GM06990 (cell line): ENCODE measurements at places on chromosomes 2 and 18.
A peak's percentile ranks its signal among the peaks of the same experiment; 100 is the strongest.

DNA sequence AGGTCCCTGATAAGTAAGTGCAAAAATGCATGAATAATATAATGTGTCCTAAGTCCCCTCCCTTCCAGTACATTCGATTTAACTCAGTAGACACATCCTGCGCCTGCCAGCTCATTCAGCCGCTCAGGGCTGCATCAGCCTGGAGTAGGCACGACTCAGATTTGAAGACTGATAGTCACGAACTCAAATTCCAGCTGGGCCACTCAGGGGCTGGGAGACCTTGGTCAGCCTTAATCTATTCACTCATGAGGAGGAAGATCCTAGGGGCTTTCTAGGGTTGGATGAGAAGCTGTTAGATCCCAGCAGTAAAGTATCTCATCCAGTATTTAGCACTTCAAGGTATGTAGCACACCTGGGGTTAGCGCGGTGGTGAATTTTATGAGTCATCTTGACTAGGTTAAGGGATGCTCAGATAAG, 98.9 kb upstream of the ODC1 start:
- DNase-seq, result no peak

- DNase-seq, result no peak
Observed at GRCh38 chr2:127220768-127221527, 849 bp upstream of the CYP27C1 start.

GRCh38 chr2:230668184-230668938, 44.3 kb upstream of the CAB39 start:
- DNase-seq, result peak; percentile 82

- no peak for DNase-seq
Observed at GRCh38 chr2:82075875-82076274, 1771.3 kb upstream of the LRRTM1 start.

DNA sequence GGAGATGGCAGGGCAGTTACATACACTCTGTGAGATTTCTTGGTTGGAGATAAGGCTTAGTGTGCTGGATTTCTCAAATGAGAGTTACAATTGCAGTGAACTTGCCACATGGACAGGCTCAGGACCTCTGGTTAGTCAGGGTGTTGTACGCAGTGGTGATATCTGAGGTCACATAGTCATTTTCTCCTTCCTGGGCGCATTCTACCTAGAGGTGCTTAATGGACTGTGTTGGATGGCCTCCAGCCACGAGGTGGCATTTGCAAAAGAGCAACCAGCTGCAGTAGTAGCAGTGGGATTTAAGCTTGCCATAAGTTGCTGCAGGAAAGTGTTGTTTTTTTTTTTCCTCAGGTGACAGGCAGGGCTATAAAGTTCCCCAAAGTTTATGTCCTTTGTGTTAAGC, 173.8 kb upstream of the TMEM200C start:
- peak; percentile 7 for DNase-seq

GRCh38 chr2:157732596-157732995, 103.9 kb upstream of the ACVR1C start:
- DNase-seq, result no peak

DNA sequence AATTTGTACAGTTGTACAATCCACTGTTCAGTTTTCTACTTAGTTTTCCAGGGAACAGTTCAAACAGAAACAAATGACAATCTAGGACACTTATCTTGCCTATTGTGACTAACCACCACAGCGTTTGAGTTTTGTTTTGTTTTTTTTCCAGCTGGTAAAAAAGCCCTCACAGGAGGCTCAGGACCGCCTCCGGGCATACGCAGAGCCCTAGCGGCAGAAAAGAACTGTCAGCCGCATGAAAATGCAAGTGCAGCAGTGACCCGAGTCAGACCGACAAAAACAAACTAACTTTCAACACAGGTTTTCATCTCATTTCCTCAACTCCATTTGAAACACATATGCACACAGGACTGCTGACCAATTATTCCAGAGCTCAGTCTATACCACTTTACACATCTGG, 68.6 kb downstream of the STEAP3 start:
- no peak for DNase-seq

- DNase-seq, result no peak
Observed at GRCh38 chr2:198307093-198307492, 502.7 kb downstream of the PLCL1 start.

DNA sequence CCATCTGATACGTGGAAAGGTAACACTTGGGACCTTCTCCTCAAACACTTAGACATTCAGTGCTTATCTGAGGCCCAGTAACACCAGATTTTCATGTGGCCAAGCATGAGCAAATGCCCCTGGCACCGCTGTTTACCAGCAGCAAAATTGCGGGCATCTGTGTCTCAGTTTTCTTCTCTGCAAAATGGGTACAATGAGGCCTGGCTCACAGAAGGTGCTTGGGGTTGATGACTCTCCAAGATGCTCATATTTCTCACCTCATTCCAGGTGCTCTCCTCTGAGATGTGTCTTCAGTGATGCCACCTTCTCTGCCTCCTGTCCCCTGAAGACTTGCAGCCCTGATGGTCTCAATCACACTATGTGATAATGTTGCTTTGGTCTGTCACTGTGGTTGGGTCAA, 321.7 kb downstream of the TSN start:
- DNase-seq, result no peak

GRCh38 chr2:86783615-86784339, 6.9 kb downstream of the CD8A start:
- DNase-seq, result peak; percentile 40

DNA sequence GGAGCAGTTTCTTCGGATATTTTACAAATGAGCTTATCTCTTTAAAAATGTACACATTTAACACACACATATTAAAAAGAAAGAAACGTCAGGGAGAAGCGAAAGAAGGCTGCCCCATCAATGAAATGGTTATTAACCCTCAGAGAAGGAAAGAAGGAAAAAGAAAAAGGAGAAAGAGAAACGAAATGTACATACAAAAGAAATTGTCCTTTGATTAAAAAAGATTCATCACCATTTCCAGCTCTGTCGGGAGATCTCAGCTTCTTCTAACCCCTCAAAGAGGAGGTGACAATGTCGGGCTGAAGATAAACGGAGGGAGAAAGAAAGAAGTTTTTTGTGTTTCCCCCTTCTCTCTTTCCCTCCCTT, 1.5 kb downstream of the IKZF2 start:
- DNase-seq, result no peak

GRCh38 chr2:57204364-57204763, 842.2 kb upstream of the VRK2 start:
- DNase-seq, result no peak

- DNase-seq, result no peak
Observed at GRCh38 chr2:140905083-140905781, 1225.6 kb downstream of the LRP1B start.

DNA sequence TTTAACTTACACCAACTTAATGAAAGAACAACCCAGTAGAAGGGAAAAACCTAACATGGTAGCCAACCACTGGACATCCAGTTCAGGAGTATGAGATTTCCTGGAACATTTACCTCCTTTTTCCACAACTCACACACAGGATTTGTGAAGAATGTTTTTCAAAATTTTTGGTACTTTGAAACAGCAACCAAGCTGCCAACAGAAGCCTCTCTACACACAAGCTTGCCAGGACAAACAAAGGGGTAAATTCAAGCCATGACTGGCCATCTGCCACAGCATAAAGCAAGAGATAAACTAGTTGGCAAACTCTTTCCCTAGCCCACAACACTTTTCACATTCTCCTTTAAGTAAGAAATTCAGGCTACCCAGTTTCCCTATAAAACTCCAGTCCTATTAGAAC, 21.4 kb downstream of the MGAT4A start:
- no peak for DNase-seq

DNA sequence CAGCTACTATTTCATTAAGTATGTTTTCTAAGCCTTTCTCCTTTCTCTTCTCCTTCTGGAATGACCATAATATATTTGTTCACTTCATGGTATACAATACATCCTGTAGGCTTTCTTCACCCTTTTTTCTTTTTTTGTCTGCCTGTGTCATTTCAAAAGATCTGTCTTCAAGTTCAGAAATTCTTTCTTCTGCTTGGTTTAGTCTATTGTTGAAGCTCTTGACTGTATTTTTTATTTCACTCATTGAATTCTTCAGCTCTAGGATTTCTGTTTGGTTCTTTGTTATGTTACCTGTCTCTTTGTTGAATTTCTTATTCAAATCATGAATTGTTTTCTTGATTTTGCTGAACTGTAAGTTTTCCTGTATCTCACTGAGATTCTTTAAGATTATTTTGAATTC, 109.9 kb downstream of the TMEM131 start:
- DNase-seq, result no peak

GRCh38 chr2:10243926-10244270, 58.8 kb upstream of the HPCAL1 start:
- no peak for DNase-seq

DNA sequence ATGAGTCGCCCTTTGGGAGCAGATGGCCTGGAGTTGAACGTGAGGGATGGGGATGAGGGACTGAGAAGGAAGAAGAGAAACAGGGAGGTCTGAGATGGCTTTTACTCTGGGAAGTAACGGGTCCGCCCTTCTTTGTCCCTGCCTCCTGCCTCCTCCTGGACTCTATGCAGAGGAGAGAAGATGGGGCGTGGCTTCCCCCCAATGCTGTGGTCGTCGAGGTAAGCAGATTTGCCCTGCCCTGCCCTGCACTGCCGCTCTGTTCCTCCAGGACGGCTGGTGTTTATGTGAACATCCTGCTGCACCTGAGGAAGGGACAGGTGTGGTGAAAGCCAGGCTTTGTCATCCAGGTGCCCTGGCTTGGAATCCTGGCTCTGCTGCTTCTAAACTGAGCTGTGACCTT, 13.5 kb upstream of the NTSR2 start:
- DNase-seq, result no peak

DNA sequence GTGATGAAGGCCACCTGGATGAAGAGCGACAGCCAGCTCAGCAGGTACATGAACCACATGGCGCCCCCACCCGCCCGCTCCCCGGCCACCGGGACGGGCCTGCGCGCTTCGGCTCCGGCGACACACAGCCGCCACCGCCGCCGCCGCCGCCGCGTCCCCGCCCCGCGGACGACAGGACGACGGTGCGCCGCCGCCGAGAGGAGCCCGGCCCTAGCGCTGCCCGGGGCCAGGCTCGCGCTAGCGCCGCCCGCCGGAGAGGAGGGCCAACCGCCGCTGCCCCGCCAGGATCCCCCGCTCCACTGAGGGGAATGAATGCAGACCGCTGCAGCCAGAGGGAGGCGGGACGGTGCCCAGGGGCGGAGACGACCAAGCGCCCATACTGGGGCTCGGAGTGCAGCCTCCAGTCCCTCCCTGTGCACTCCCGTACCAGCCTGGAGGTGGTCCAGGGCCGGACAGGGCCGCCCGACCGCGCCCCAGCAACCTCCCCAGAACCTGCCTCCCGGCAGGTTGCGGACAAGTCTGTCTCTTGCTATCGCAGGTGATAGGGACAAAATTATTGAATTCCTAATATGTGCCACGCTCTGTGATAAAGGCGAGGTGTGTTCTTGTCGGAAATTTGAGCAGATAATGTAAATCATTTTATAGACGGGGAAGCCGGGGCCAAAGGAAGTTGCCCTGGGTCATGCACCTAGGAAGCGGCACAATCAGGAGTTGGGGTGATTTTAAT, at the start of gene TEX261:
TSS of gene TEX261 (minus strand) at position 175 of the 727 bp plus-strand sequence. CDS start at position 59, 116 bp downstream.
- peak; percentile 93 for DNase-seq

GRCh38 chr18:2178036-2178435, 393.3 kb downstream of the METTL4 start:
- DNase-seq, result no peak

GRCh38 chr2:225104971-225105370, 62.7 kb upstream of the DOCK10 start:
- no peak for DNase-seq

- no peak for DNase-seq
Observed at GRCh38 chr2:135798762-135799161, 38.2 kb downstream of the LCT start.

- DNase-seq, result no peak
Observed at GRCh38 chr2:120473522-120474271, 127.8 kb downstream of the INHBB start.

DNA sequence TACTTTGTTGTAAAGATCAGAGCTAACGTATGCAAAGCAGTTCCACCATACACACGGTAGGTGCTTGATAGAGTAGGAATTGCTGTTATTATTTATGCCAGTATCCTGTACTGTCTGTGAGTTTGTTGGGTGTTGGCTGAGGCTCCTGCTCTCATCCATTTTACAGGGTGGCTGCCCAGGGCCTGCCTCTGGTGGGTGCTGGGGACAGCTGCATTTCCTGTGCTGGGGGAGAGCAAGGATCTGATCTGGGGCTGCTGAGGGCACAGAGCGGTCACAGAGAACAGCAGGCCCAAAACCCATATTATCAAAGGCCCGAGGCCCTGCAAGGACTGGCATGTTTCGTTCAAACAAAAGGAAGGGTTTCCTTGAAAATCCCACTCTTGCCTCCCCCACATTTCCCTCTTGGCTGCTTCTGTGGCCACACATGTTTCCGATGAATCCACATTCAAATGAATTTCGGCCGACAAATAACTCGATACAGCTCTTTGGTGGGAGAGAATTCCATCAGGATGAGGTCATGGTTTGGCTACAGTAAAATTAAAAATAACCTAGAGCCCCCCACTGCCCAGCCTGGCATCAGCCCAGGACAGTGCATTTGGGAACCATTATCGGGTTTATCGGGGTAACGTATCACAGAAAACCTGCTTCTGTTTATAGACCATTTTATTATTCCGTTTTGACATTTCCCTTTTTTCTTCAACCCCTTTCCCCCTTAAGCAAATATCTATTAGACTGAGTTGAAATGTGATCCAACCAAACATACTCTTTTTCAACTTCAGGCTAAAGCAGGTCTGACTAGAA, 143.4 kb downstream of the CYRIA start:
- DNase-seq, result no peak

DNA sequence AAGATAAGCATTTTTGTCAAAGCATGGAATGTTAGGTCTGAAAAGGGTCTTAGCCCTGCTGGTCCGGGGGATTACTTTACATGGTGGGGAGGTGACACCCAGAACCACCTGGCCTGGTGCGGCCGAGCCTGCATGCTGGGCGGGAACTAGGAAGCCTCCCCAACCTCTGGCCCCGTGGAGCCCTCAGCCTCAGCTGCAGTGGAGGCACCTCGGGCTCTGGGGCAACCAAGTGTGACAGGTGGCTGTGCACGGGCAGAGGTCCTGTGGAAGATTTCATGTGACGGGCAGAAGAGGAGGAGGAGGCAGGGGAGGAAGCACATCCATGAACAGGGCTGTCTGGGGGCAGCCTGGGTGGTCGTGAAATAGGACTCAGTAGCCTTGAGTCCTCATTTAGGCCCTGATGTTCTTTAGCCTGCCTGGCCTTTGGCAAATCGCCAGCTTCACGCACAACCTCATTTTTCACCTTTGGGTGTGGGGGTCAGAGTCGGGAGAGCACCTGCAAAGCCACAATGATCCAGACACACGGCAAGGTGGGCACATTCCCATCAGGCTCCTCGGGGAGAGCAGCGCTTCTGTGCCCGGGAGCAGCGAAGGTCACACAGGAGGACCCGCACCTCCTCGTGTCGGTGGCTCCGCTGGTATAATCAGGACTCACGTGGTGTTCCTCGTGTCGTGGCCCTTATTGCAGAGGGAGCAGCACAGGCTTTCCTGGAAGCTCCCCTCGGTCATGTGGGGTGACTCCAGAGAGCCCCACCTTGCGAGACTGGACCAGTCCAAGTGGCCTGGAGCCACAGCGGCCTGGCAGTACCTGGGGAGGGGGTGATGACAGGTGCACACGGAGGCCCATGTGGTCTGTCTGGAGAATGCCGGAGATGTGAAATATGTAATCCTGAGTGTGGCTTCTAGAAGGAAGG, 13.9 kb downstream of the CNDP2 start:
- DNase-seq, result no peak
